H1 (cell line): ENCODE measurements at places on chromosomes 5 and 9. TPM values are rescaled to one million over a fixed set of nuclear protein-coding genes. Genes with fewer than 3 reads are reported as not detected.

- H3K4me1 ChIP-seq: no peaks in the 10 kb centered on the region
- H3K27ac ChIP-seq: no peak overlapping the region
- DNase-seq: no peak
- H3K4me3 ChIP-seq: no peak overlapping the region
These were observed 78.5 kb upstream of the TGFBR1 start for GRCh38 chr9:99026271-99026955.

Gene SLC6A18
- 0.03 TPM in 1 of 2 replicates, not detected in the other for polyA plus RNA-seq

Gene LCN12
- polyA plus RNA-seq: 1.1 and 2.1 TPM in 2 replicates

DNA sequence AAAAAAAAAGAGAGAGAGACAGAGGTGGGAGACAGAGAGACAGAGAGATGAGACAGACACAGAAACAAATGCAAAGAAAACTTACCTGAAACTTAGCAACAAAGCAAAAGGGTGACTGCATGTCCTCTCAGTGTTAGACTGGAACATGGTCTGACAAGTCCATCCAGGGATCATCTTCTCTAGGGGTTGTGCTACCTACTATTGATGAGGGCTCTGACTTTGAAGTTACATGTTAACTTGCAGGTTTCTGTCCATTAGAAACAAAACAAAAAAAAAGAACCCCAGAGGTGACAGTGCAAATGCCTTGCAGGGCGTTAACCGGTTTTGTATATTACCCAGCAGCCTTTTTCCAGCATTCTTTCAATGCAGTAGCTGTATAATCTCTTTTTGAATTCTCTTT is 13.6 kb upstream of the SPARC start:
- no peak overlapping the region for H3K27ac ChIP-seq
- H3K27me3 ChIP-seq: no peaks in the 10 kb centered on the region
- H3K4me3 ChIP-seq: no peak overlapping the region
- DNase-seq: no peak
- no peaks in the 10 kb centered on the region for H3K36me3 ChIP-seq

GRCh38 chr5:166991601-166992000 is 1299.8 kb upstream of the WWC1 start:
- H3K36me3 ChIP-seq: no peaks in the 10 kb centered on the region
- no peak overlapping the region for H3K27ac ChIP-seq
- DNase-seq: no peak
- no peaks in the 10 kb centered on the region for H3K27me3 ChIP-seq
- H3K4me1 ChIP-seq: peaks cover 6% of the 10 kb centered on the region

DNA sequence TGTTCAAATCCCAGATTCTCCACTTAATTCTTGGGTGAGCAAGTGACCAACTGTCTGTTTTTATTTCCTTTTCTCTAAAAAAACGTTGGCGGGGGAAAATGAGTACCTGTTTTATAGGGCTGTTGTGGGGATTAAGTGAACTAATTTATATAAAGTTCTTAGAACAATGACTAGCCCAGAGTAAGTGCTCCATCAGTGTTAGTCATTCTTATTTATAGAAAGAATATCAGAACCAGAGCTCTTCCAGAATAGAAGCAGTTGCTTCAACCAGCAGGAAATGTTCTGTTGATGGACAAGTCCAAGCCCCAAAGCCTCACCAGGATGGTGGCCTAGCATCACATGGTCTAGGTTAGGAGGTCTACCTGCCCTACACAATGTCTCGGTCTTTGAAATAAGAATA is 379.2 kb downstream of the ACTL7B start:
- no peaks in the 10 kb centered on the region for H3K27me3 ChIP-seq
- no peaks in the 10 kb centered on the region for H3K36me3 ChIP-seq
- no peak overlapping the region for H3K27ac ChIP-seq
- no peaks in the 10 kb centered on the region for H3K4me1 ChIP-seq
- H3K4me3 ChIP-seq: no peak overlapping the region

Gene BTNL3
- not detected in 2 replicates for polyA plus RNA-seq

Gene DOLPP1
- polyA plus RNA-seq: 45.3 and 56.0 TPM in 2 replicates

DNA sequence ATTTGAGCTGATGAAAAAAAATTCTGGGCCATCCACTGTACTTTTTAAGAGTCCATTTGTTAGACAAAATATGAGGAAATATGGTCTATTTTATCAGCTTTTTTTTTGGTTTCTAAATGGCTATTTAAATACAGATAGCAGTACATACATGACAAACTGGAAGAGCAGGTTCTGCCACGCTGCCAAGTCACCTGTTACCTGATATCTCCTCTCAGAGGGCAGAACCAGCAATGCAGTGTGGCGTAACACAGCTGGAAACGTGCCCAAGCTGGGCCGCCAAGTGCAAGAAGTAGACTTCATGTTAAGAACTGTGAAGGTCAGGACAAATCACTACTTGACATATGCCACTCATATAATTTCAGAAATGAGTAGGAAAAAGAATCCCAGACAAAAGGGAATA is 8.1 kb downstream of the MCIDAS start:
- no peak overlapping the region for H3K4me3 ChIP-seq
- H3K4me1 ChIP-seq: no peaks in the 10 kb centered on the region
- DNase-seq: no peak
- no peaks in the 10 kb centered on the region for H3K36me3 ChIP-seq
- H3K27ac ChIP-seq: no peak overlapping the region

DNA sequence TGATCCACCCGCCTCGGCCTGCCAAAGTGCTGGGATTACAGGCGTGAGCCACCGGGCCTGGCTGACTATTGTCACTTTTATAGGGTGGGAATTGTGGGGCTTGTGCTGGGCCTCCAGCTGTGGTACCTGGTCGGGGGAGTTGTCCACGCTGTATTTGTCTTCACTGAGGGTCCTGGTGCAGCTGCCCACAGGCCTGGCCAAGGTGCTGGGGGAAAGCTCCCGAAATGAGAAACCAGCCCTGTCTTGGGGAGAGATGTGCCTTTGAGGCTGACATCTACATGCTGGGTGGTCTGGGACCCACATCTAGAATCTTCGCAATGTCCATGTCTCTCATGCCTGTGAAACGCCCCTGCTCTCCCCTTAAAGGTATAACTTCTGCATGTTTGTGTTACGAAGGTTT is 2.6 kb downstream of the EXOC3 start:
- H3K4me3 ChIP-seq: no peak overlapping the region
- no peaks in the 10 kb centered on the region for H3K27me3 ChIP-seq
- no peak for DNase-seq
- H3K36me3 ChIP-seq: peaks cover 32% of the 10 kb centered on the region

- H3K4me1 ChIP-seq: no peaks in the 10 kb centered on the region
- H3K27ac ChIP-seq: no peak overlapping the region
- no peak overlapping the region for H3K4me3 ChIP-seq
These were observed 86.1 kb downstream of the SMIM23 start for GRCh38 chr5:171871711-171872110.

GRCh38 chr9:134525070-134525815 is 116.4 kb upstream of the COL5A1 start:
- H3K4me1 ChIP-seq: no peaks in the 10 kb centered on the region
- H3K4me3 ChIP-seq: no peak overlapping the region
- H3K27me3 ChIP-seq: no peaks in the 10 kb centered on the region
- H3K36me3 ChIP-seq: no peaks in the 10 kb centered on the region
- H3K27ac ChIP-seq: no peak overlapping the region

- no peaks in the 10 kb centered on the region for H3K27me3 ChIP-seq
- no peaks in the 10 kb centered on the region for H3K36me3 ChIP-seq
- no peaks in the 10 kb centered on the region for H3K4me1 ChIP-seq
- no peak overlapping the region for H3K27ac ChIP-seq
- no peak overlapping the region for H3K4me3 ChIP-seq
These were observed 612.9 kb upstream of the DAB2 start for GRCh38 chr5:40037713-40038112.

DNA sequence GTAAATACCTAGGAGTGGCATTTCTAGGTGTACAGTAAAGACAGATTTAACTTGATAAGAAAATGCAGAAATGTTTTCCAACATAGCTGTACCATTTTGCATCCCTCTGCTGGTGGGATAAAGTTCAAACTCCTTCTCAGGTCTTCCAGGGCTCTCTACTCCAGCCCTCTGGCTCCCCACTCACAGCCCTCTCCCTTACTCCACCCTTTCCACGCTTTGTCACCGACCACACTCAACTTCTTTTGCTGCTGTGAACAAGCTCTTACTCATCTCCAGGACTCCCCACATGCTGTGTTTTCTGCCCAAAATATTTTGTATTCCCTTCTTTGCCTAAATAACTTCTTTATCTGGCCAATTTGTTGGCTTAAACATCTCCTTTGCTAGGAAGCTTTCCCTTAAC is 90.6 kb upstream of the OSMR start:
- H3K4me3 ChIP-seq: no peak overlapping the region
- no peaks in the 10 kb centered on the region for H3K4me1 ChIP-seq
- DNase-seq: no peak
- H3K27ac ChIP-seq: no peak overlapping the region
- H3K36me3 ChIP-seq: no peaks in the 10 kb centered on the region

Gene IFNK
- polyA plus RNA-seq: not detected in 2 replicates

Gene GABRA6
- polyA plus RNA-seq: not detected in 2 replicates

Gene ANKRD33B
- 6.9 and 7.1 TPM in 2 replicates for polyA plus RNA-seq

Gene SLIT3
- 1.2 and 2.0 TPM in 2 replicates for polyA plus RNA-seq

GRCh38 chr9:90568667-90569066 is 74.0 kb downstream of the DIRAS2 start:
- DNase-seq: no peak
- no peaks in the 10 kb centered on the region for H3K36me3 ChIP-seq
- no peaks in the 10 kb centered on the region for H3K4me1 ChIP-seq
- H3K4me3 ChIP-seq: no peak overlapping the region
- H3K27ac ChIP-seq: no peak overlapping the region

GRCh38 chr5:141603923-141604717 is 14.7 kb downstream of the DIAPH1 start:
- no peak for DNase-seq
- no peaks in the 10 kb centered on the region for H3K4me1 ChIP-seq
- H3K36me3 ChIP-seq: no peaks in the 10 kb centered on the region
- H3K27ac ChIP-seq: no peak overlapping the region
- no peaks in the 10 kb centered on the region for H3K27me3 ChIP-seq

GRCh38 chr5:36177715-36178523 is 26.0 kb downstream of the SKP2 start:
- no peak for DNase-seq
- H3K27me3 ChIP-seq: no peaks in the 10 kb centered on the region
- H3K27ac ChIP-seq: no peak overlapping the region
- H3K4me1 ChIP-seq: no peaks in the 10 kb centered on the region

Gene CYLC2
- not detected in 2 replicates for polyA plus RNA-seq

DNA sequence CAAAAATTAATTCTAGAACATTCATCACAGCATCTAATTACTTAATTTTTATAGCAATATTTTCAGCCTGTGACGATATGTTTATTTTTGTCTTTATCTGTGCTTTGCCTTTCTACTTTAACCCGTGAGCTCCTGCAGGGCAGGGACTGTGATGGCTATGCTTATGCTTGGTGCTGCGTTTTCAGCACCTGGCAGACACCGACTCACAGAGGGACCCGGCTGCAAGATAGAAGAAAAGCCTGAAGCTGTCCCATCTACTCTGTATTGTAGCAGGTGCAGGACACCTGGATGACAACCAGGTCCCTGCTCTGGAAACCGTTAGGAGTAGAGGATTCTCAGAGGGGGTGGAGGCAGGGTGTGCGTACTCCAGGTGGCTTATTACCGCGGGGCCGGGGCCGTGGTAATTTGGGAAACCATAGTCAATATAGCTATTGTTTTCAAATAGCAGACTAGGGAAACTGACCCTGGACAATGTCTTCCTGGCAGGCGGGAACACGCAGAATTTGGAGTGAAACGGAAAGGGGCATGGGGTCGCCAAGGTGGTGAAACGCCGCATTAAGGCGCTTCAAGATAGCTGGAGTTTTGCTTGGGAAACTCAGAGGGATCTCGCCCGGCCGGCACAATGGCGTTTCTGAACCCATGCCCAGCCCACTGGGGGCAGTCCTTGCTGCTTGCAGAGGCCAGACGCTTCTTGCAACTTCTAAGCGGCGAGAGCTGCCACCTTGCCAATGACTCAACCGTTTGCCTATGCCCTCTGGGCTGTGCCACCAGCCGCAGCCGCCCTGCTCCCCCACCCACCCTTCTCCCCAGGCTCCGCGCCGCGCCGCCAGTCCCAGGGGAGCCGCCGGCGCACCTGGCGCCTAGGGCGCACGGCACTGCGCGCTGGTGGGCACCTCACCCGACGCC is 140.1 kb upstream of the PALM2AKAP2 start:
- H3K27ac ChIP-seq: no peak overlapping the region
- H3K4me1 ChIP-seq: peaks cover 7% of the 10 kb centered on the region
- peak; percentile 63 for DNase-seq
- peaks cover 36% of the 10 kb centered on the region for H3K27me3 ChIP-seq

Gene CDK7
- polyA plus RNA-seq: 19.5 and 39.9 TPM in 2 replicates

Gene PAEP
- polyA plus RNA-seq: 0.19 TPM in 1 of 2 replicates, not detected in the other

DNA sequence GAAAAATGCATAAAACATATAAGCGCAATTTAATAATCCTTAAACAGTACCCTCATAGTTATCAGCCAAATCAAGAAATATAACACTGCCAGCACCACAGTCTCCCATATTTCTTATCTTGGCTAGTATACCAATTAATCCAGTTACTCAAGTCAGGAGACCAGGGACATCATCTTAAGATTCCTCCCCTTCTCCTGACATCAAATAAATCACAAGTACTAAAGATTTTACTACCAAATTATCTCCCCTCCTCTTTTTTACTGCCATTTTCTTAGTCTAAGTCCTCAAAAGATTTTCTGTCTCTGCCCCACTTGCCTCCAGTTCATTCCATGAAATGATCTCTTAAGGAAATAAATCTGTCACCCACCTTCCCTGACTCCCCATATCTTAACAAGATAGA is 37.0 kb downstream of the STRBP start:
- no peak overlapping the region for H3K27ac ChIP-seq
- H3K36me3 ChIP-seq: no peaks in the 10 kb centered on the region
- no peak overlapping the region for H3K4me3 ChIP-seq
- DNase-seq: no peak
- H3K4me1 ChIP-seq: no peaks in the 10 kb centered on the region

Gene ASPN
- polyA plus RNA-seq: not detected in 2 replicates

- H3K27ac ChIP-seq: no peak overlapping the region
- H3K4me1 ChIP-seq: no peaks in the 10 kb centered on the region
- no peaks in the 10 kb centered on the region for H3K36me3 ChIP-seq
- no peak for DNase-seq
- no peaks in the 10 kb centered on the region for H3K27me3 ChIP-seq
- no peak overlapping the region for H3K4me3 ChIP-seq
These were observed 130.1 kb downstream of the TENT4A start for GRCh38 chr5:6843335-6843734.

GRCh38 chr5:159811712-159812111 is 104.6 kb upstream of the ADRA1B start:
- H3K36me3 ChIP-seq: no peaks in the 10 kb centered on the region
- H3K4me3 ChIP-seq: no peak overlapping the region
- DNase-seq: no peak
- no peak overlapping the region for H3K27ac ChIP-seq
- H3K27me3 ChIP-seq: no peaks in the 10 kb centered on the region
- H3K4me1 ChIP-seq: no peaks in the 10 kb centered on the region; the same call in 1 of the 2 replicates
